GM10248 (cell line): ENCODE measurements at places on chromosomes 16 and 17.

DNA sequence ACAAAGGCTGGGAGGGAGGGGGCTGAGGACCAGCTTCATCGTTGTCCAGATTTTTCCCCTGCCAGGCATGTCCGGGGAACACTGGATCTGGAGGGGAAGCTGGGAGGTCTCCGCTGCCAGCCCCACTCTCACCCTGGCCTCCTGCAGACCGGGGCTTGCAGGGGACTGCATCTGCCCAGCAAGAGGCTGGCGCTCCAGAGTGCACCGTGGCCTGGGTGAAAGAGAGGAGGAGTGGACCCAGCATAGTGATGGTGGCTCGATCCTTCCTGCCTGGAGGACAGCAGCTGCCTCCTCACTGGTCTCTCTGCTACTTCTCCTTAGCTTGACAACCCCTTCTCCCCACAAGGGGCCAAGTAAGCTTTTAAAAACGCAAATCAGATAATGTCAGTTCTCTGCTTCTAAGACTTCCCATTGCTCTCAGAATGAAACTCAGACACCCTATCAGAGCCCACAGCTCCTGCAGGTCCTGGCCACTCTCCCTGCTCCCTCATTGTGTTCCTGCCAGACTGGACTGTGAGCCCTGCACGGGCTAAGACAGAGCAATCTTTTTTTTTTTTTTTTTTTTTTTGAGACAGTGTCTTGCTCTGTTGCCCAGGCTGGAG, 15.0 kb downstream of the CPNE2 start:
- DNase-seq, result no peak

- DNase-seq, result no peak
Observed at GRCh38 chr17:73947281-73947965, 256.1 kb upstream of the RPL38 start.

DNA sequence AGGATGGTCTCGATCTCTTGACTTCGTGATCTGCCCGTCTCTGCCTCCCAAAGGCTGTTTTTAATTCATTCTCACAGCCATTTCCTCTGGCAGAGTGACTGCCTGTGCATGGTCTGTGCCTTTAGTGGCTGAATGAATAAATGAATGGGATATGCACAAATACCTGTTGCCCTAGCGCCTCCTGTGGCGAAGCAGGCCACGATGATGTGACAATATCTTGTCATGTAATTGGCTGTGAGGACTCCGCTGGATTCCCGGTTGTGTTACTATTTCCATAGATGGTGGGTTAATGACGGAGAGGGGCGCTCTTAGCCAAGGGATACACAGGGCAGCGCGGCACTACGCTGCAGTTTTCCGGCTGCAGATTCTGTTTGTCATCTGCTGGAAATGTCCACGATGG, 26.8 kb upstream of the ENDOV start:
- no peak for DNase-seq

DNA sequence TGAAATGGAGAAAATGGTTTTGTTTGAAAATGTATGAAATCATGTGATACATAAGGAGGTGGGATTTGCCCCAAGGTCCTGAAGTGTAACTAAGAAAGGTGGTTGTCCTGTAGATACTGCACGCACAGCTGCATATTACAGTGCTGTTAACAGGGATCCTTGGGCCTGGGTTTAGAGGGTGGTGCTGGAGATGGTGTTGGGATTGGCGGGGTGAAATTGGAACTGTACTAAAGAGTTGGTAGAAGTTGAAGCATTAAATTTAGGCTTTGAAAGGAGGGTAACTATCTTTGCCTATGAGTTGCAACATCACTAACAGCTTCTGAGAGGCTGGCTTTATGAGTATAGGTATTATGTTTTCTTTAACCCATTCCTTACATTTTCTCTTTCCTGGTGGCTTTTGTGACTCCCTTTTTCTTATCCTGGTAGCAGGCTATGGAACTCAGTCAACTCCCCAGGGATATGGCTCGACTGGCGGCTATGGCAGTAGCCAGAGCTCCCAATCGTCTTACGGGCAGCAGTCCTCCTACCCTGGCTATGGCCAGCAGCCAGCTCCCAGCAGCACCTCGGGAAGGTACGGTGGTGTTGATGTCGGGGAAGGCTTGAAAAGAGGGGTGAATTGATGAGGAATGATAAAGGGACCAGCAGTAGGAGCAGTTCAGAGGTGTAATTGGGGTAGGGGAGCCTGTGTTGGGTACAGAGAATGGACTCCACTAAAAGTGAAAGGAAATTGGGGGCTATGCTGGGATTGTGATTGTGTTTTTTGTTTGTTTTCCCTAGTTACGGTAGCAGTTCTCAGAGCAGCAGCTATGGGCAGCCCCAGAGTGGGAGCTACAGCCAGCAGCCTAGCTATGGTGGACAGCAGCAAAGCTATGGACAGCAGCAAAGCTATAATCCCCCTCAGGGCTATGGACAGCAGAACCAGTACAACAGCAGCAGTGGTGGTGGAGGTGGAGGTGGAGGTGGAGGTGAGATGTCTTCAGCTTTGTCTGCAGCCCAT, 3.8 kb downstream of the FUS start:
- no peak for DNase-seq

GRCh38 chr17:75073618-75074047, 14.1 kb upstream of the SLC16A5 start:
- no peak for DNase-seq

GRCh38 chr16:11639925-11640899, 28.0 kb upstream of the SNN start:
- DNase-seq, result no peak

DNA sequence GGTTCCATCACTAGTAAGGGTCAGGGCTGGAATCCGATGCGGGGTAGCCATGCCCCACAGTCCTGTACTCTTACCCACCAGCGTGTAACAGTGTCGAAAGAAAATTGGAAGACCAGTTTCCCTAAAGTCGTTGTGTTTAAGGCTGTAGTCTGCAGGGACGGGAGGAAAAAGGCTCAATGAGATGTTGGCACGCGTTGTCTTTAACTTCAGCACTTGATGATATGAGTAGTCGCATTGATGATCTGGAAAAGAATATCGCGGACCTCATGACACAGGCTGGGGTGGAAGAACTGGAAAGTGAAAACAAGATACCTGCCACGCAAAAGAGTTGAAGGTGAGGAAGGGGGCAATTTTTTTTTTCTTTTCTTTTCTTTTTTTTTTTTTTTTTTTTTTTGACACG, 1.3 kb downstream of the HSBP1 start:
- DNase-seq, result no peak

DNA sequence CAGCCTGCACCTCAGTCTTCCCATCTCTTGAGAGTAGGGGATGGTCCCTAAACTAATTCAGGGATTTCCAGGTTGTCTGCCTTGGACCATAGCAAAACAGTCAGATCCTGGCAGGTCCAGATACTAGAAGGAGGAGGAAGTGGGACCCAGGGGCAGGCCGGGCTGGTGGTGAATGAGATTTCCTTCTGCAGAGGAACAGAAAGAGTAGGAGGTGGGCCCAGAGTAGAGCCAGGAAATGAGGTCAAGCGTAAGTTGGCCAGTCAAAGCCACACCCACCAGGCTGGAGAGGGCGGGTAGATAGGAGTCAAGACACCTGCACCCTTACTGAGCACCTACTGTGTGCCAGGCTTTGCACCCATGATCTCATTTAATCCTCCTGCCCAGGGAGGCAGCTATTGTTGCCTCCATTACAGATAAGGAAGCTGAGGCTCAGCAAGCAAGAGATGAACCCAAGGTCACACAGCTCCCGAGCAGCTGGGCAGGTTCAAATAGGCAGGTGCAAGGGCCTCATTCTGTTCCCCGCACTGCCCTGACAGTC, 2.6 kb downstream of the CDH5 start:
- peak; percentile 48 for DNase-seq

- no peak for DNase-seq
Observed at GRCh38 chr17:16511593-16511992, 19.6 kb upstream of the LRRC75A start.

DNA sequence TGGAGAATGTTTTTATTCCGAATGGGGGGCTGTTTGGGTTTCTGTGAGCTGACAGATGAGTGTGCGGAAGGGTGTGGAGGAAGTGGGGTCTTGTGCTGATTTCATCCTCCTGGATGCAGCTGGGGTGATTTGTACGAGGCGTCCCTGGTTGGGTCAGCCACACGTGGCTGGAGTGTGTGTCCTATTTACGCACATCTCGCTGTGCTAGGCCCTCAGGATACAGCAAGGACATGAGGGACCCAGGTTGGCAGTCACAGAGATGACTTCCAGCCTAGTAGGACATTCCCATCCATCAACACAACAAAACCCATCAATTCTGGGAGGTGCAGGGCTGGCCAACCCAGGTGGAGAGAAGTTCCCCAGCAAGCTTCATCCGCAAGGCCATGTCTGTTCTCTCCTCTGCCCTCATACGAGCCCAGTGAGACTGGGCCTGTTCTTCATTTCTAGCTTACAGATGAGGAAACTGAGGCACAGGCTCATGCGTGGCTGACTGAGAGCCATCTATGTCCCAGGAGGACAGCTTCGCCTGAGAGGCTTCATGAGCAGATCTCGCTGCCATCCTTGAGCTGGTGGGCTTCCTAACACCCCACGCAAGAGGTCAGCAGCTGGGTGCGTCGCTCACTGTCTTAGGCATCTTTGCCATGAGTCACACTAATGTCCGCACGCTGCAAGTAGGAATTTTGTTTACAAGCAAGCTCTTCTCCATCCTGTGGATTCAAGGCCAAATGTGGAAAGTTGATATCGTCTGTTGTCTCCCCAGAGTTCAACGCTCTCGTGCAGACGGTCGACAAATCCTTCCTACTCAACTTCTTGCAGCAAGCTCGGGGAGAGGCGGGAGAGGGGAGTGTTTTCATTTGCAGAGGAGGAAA, 24.4 kb downstream of the IRF8 start:
- no peak for DNase-seq

DNA sequence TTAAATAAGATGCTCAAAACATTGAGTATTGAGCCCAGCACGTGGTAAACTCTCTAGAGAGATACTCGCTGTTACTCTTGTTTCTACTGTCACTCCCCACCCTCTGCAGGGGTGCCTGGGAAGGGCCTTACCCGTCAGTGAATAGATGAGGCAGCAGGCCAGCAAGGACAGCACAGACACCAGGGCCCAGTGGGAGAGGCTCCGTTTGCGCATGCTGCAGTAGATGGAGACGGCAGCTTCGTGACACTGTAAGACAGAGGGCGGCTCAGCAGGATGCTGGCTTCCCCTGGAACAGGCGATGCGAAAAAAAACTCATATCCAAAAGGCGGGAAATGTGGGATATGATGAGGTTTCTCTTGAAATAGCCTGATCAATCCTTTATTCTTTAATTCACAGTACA, 20.0 kb downstream of the SLC38A8 start:
- no peak for DNase-seq

- no peak for DNase-seq
Observed at GRCh38 chr17:57539529-57540301, 205.4 kb downstream of the CCDC182 start.

GRCh38 chr16:20147091-20147490, 73.4 kb upstream of the GPR139 start:
- DNase-seq, result no peak

GRCh38 chr17:65191811-65192740, 54.9 kb downstream of the RGS9 start:
- no peak for DNase-seq

GRCh38 chr17:38416840-38417209, 11.4 kb upstream of the ARHGAP23 start:
- no peak for DNase-seq

DNA sequence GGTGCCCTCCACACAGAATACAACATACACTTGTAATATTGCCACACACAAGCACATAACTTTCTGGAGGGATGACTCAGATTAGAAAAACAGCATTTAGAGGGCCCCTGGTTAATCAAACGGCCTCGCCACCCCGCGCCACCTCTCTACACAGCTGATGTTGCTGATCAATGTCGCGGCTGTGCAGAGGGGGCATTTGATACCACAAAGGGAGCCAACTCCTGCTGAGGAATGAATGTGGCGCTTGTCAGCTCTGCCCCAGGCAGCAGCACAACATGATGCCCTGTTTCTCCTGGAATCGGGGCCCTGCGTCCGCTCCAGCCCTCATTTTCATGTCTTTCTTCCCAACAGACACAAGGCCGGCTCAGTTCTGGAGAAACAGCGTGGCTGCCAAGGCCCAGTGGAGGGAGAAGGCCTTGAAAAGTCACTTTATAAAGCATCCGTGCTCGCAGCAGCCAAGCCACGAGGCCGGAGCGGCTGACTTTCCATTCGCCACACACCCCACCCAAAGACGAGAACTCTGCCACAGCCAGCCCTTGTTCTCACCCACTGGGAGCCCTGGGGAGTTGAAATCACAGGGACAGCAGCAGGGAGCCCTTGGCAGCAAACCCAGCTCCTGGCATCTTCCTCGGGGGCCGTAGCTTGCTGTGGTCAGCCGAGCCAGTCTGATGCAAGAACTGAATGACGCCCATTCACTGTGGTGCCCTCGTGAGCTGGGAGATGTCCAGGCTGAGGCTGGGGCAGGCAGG, 65.6 kb downstream of the XYLT1 start:
- no peak for DNase-seq

DNA sequence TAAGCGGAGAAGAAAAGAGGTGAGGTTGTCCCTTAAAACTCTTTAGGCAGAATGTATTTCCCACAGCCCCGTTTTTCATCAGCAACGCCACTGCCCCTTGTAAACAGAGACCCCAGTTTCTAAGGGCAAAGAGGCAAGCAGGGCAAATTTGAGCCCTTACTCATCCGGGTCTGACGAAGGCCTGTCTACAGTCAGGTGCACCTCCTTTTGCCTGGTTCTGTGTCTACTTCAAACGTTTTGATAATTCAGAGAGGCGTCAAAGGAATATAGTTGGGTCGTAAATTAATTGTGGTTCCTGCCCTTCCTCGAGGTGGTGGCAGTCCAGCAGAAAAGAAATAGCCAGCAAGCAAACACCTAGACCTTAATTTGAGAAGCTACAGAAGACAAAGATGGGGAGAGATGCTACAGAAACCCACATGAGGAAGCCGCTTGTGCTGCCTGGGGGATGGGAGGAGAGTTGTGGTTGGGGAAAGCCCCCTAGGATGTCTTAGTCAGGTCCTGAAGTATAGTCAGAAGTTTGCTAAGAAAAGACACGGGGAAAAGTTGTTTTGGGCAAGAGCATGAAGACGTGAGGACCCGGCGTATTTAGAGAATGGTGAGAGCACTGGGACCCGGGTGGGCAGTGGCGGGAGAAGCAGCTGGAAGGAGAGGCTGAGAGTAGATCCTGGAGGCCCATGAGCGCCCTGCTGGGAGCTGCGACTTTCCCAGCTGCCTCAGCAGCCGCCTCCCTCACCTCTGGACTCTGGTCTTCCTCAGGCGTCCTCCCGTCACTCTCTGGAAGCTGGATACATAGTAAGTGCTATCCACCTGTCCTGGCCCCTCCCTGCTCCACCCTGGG, 2.4 kb downstream of the FBRS start:
- DNase-seq, result peak; percentile 80

GRCh38 chr17:68169840-68170239, 78.0 kb upstream of the AMZ2 start:
- DNase-seq, result no peak

DNA sequence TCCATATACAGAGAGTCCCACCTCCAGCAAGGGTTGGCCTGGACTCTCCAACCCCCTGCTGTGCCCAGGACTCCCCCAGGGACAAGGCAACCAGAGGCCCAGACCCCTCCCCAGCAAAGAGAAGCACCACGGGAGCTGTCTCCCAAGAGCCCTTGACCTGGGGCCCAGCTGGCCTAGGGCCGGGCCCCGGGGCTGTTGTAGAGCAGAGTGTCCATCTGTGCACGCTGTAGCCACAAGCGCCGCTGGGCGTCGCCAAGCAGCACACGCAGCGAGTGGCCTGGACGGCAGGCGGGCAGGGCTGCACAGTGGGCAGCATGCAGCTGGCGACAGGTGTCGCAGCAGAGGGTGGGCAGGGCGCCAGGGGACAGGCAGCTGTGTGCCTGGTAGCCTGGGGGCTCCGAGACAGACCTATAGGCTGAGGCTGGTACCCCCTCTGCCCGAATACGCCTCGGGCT, 4.3 kb downstream of the SPATA2L start:
- no peak for DNase-seq
